PC-3 (cell line): ENCODE measurements at places on chromosomes 16 and 17.
A peak's percentile ranks its signal among the peaks of the same experiment; 100 is the strongest.

- no peak overlapping the region for H3K4me3 ChIP-seq
- H3K4me1 ChIP-seq: no peaks in the 10 kb centered on the region
- H3K27ac ChIP-seq: no peak overlapping the region
- DNase-seq: no peak
Observed at GRCh38 chr16:49274591-49274990, 7.0 kb downstream of the CBLN1 start.

DNA sequence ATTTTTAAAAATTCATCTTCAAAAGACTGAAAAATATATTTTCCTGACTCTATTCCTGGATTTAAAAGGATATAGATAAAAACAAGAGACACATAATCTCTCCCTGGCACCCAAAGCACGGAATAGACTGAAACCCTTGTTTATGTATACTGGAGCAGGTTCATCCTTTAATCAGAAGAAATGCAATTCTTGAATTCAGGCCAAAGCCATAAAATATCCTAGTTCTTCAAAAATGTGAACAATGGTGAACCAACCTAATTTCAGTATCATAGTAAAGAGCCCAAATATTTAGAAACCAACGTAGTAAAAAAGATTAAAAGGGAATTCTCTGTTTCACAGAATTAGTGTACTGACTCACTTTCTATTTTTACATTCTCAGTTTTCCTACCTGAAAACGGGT, 188.5 kb upstream of the C17orf78 start:
- DNase-seq: peak; percentile 12
- no peak overlapping the region for H3K27ac ChIP-seq
- no peak overlapping the region for H3K4me3 ChIP-seq
- H3K36me3 ChIP-seq: peaks cover 16% of the 10 kb centered on the region
- H3K4me1 ChIP-seq: peaks cover 13% of the 10 kb centered on the region

DNA sequence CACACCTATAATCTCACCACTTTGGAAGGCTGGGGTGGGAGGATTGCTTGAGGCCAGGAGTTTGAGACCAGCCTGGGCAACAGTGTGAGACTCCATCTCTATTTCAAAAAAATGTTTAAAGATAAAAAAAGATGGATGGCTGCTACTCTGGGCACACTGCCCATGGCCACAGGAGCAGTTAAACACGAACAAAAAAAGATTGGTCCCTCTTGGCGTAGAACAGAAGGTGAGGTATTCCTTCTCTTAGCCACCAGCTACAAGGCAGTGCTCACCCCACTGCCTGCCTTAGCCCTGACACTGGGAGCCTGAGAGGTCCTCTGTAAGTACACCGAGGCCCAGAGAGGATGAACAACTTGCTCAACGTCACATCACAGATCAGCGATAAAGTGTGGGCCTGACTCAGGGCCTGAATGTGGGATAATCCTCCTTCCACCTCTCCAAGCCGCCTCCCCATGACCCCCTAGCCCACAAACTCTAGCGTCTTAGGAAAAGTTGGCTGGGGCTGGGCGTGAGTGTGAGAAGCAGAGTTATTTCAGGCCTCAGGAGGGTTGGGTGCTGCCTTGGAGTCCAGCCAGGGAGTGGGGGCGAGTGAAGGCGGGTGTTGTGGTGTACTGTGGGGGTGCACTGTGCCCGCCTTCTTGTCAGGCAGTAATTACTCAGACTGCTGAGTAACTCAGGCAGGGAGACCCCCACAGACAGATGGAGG, 2.3 kb upstream of the DPH1 start:
- no peak overlapping the region for H3K27ac ChIP-seq
- DNase-seq: no peak
- H3K4me3 ChIP-seq: no peak overlapping the region
- no peaks in the 10 kb centered on the region for H3K36me3 ChIP-seq
- peaks cover 6% of the 10 kb centered on the region; the same call in 1 of the 2 replicates for H3K4me1 ChIP-seq
- no peaks in the 10 kb centered on the region for H3K27me3 ChIP-seq

DNA sequence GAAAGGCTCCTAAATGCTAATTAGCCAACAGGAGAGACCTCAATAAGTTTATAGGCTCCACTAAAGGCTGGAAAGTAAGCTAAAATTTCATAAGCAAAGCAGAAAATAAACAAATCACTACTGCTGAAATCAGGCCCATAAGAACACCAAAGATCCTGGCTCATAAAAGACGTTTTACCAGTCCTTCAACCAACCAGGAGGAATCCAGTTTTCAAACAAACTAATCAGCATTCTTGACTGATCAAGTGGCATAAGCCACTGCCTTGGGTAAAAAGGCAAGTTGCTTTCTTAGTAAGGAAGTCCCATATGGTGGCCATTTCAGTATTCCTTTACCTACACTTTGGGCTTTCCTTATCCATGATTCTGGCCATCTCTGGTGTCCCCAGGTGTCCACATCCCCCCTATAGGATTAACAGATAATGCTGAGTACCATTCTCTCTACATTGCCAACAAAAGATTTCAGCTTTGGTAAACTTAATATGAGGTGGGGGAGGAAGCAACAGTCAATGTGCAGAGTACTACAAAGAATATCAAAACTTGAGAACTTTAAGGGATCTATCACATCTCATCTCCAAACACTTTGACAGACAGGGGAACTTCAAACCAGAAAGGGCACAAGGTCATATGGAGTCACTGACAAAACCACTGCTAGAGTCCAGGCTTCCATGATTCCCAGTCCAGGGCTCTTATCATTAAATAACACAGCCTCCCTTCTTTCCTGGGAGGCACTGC, 1.3 kb downstream of the TOM1L2 start:
- peak overlapping the region; percentile 80 for H3K4me3 ChIP-seq
- H3K36me3 ChIP-seq: no peaks in the 10 kb centered on the region
- DNase-seq: peak; percentile 87
- H3K27me3 ChIP-seq: no peaks in the 10 kb centered on the region
- peak overlapping the region; percentile 33 for H3K27ac ChIP-seq

DNA sequence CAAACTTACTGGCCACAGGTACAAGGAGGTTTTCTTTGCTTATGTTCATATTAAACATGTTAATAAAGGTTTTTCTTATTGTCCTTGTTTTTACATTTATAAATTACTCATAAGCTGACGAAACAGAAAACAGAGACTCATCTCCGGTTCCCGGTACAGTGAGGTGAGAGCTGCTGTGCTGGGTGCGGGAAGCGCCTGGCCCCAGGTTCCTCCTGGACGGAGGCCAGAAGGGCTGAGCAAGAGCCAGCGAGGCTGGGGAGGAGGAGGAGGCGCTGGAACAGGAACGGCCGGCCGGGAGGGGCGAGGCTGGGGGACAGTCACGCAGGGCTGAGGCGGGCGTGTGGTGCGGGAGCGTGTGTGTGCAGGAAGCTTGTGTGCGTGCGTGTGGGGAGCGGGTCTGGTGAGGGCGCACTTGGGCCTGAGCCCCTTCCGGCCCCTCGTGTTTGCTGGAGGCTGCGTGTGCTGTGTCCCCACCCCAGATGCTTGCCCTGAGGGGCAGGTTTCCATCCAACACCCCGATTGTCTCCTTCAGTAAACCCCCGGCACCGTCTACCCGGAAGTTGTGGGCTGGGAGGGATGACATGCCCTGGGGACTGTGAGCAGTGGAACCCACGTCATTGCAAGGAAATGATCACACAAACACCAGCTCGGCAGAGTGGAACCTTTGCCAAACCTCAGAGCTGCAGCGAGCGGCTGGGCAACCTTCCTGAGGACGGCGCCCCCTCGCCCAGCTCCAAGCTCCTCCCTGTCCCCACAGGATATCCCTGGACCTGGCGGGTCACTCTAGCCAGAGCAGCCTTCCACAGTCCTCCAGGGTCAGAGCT, 19.5 kb downstream of the CD7 start:
- no peaks in the 10 kb centered on the region for H3K27me3 ChIP-seq
- peak overlapping the region; percentile 69 for H3K4me3 ChIP-seq
- DNase-seq: peak; percentile 97

DNA sequence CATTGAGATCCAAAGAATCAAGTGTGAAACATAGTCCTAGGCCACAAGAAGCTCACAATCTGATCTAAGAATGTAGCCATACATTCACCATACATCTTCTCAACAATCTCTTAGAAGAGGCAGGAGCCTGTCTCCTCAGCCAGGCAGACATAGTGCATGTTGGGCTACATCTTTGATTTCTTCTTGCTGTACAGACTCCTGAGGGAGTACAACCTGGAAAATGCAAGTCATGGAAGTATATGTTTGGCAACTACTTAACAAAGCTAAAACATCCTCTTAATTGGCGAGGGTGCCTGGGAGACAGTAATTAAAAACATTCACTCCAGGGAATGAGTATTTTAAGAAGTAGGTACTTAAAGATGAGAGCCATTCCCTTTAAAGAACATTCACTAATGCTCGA, 79.2 kb upstream of the NOG start:
- H3K27me3 ChIP-seq: peaks cover 79% of the 10 kb centered on the region
- no peak overlapping the region for H3K27ac ChIP-seq
- no peaks in the 10 kb centered on the region for H3K4me1 ChIP-seq

GRCh38 chr17:48181653-48182052, 74.1 kb downstream of the SNX11 start:
- peaks cover 11% of the 10 kb centered on the region for H3K4me1 ChIP-seq
- no peak overlapping the region for H3K27ac ChIP-seq
- DNase-seq: peak; percentile 69
- no peak overlapping the region for H3K4me3 ChIP-seq

- DNase-seq: no peak
- no peaks in the 10 kb centered on the region for H3K27me3 ChIP-seq
- H3K4me3 ChIP-seq: no peak overlapping the region
- peak overlapping the region; percentile 82 for H3K27ac ChIP-seq
- peaks cover 55% of the 10 kb centered on the region for H3K4me1 ChIP-seq
Observed at GRCh38 chr17:68382582-68383085, 74.7 kb downstream of the WIPI1 start.

GRCh38 chr17:78834571-78834970, 6.0 kb downstream of the USP36 start:
- peaks cover 22% of the 10 kb centered on the region for H3K4me1 ChIP-seq
- H3K27ac ChIP-seq: no peak overlapping the region
- H3K27me3 ChIP-seq: no peaks in the 10 kb centered on the region
- DNase-seq: no peak
- H3K4me3 ChIP-seq: no peak overlapping the region
- peaks cover 70% of the 10 kb centered on the region for H3K36me3 ChIP-seq

DNA sequence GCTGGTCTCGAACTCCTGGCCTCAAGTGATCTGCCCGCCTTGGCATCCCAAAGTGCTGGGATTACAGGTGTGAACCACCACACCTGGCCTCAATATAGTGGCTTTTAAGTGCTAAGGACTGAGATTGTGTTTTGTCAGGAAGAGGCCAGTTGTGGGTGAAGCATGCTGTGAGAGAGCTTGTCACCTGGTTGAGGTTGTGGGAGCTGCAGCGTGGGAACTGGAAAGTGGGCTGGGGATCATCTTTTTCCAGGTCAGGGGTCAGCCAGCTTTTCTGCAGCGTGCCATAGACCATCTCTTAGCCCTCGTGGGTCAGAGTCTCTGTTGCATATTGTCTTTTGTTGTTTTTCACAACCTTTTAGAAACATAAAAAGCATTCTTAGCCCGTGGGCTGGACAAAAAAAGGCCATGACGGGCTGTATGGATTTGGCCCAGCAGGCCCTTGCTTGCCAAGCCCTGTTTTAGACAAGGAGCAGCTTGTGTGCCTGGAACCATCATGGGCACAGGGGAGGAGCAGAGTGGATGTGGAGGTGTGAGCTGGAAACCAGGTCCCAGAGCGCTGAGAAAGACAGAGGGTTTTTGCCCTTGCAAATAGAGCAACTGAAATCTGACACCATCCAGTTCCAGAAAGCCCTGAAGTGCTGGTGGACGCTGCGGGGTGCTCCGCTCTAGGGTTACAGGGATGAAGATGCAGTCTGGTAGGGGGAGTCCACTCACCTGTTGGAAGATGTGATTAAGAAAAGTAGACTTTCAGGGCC, 5.5 kb downstream of the BIRC5 start:
- peaks cover 51% of the 10 kb centered on the region for H3K36me3 ChIP-seq
- no peak overlapping the region for H3K4me3 ChIP-seq
- H3K27ac ChIP-seq: no peak overlapping the region
- no peak for DNase-seq

GRCh38 chr17:1561420-1562175, 994 bp downstream of the PITPNA start:
- DNase-seq: peak; percentile 6
- H3K4me1 ChIP-seq: peaks cover 14% of the 10 kb centered on the region
- peak overlapping the region; percentile 82 for H3K4me3 ChIP-seq
- H3K27me3 ChIP-seq: no peaks in the 10 kb centered on the region
- H3K27ac ChIP-seq: no peak overlapping the region
